OCI-LY7 (cell line): ENCODE measurements at places on chromosomes 5 and 9. TPM values are rescaled to one million over a fixed set of nuclear protein-coding genes. Genes with fewer than 3 reads are reported as not detected.

GRCh38 chr5:167750586-167750985 is 540.9 kb upstream of the WWC1 start:
- DNase-seq = no peak

The PTPN3 gene
- not detected in 2 replicates for total RNA-seq

DNA sequence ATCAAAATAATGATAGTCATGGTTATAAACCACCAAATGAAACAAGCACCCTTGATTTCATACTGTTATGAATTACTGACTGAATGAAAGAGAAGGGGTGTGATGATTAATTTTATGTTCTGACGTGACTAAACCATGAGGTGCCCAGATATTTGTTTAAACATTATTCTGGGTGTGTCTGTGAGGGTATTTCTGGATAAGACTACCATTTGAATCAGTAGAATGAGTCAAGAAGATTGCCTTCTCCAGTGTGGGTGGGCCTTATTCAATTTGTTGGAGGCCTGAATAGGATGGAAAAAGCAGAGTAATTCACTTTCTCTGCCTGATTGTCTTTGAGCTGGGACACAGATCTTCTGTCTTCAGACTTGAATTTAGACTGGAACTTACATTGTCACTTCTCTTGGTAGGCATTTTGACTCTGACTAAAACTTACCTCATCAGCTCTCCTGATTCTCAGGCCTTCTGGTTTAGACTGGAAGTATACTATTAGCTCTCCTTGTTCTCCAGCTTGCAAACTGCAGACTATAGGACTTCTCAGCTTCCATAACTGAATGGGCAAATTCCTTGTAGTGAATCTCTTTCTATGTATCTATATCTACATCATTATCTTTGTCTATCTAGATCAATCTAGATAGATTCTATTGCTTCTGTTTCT is 321.9 kb upstream of the TARS1 start:
- no peak for DNase-seq

The ORM2 gene
- total RNA-seq = not detected in 2 replicates

The LRRC19 gene
- total RNA-seq = not detected in 2 replicates

The CER1 gene
- total RNA-seq = not detected in 2 replicates

The CDHR2 gene
- total RNA-seq = 2.8 and 3.8 TPM in 2 replicates

DNA sequence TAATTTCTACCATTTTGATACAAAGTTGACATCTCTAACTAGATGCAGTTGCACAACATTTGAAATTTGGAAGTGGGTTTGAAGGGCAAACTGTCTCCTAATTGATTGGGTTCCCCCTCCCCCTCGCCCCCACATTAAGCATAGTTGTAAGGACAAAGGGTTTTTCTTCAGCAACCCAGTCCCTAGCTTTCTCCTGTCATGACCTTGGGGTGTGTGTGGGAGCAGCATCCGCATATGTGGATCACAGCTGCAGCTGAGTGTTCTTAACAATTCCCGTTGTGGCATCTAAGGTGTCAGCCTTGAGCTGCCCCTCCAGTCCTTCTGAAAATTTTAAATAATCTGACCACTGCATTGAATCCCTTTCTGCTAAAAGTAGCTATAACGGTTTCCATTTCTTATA is 141.3 kb upstream of the CDH10 start:
- DNase-seq = no peak

- DNase-seq = no peak
These were observed 9.2 kb downstream of the CEP72 start for GRCh38 chr5:621341-621761.

DNA sequence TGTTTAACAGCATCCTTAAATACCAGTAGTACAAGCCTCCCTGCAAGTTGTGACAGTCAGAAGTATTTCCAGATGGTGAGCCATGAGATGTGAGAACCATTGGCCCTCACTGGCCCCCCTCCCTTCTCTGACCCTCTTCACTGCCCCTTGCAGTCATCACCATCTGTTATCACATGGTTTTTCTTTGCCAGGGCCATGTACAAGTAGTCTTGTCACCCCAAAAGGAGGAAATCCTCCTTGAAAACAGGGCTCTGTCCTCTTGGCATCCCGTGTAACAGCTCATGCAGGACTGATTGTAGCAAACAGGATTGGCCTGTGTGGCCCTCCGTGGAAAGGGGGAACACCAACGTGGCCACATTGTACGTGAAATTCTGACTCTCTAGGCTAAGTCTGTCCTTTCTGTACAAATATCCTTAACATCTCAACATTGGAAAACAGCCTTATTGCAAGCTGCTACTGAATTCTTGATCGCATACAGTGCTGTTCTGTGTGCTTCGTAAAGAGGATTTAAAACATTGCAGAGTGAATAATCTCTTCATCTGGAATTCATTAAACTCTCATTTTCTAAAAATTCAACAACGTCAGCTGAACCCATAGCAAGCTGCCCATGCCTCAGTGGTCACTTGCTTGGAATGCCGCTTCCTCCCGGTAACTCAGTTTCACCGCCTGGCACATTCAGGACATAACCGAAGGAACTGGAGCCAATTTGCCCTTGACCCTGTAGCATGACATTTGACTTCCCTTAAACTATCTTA is 171.7 kb downstream of the ATPSCKMT start:
- no peak for DNase-seq

GRCh38 chr5:43294226-43294625 is 19.0 kb downstream of the HMGCS1 start:
- DNase-seq = no peak

The NREP gene
- total RNA-seq = 40.0 and 56.1 TPM in 2 replicates

The TNPO1 gene
- 128 and 132 TPM in 2 replicates for total RNA-seq

The CTXN3 gene
- not detected in 2 replicates for total RNA-seq
